ENCODE measurements at places on chromosomes 7 and 10. TPM values are rescaled to one million over a fixed set of nuclear protein-coding genes. Genes with fewer than 3 reads are reported as not detected.

The OR2A42 gene
- total RNA-seq = 1.3 TPM

The C10orf67 gene
- total RNA-seq = not detected

The FZD8 gene
- total RNA-seq = 8.2 TPM

The UNC5B gene
- 13.0 TPM for total RNA-seq

The SCIN gene
- total RNA-seq = 1.7 TPM

The INA gene
- not detected for total RNA-seq

The TSPAN12 gene
- total RNA-seq = 14.3 TPM

The HEPACAM2 gene
- total RNA-seq = not detected

DNA sequence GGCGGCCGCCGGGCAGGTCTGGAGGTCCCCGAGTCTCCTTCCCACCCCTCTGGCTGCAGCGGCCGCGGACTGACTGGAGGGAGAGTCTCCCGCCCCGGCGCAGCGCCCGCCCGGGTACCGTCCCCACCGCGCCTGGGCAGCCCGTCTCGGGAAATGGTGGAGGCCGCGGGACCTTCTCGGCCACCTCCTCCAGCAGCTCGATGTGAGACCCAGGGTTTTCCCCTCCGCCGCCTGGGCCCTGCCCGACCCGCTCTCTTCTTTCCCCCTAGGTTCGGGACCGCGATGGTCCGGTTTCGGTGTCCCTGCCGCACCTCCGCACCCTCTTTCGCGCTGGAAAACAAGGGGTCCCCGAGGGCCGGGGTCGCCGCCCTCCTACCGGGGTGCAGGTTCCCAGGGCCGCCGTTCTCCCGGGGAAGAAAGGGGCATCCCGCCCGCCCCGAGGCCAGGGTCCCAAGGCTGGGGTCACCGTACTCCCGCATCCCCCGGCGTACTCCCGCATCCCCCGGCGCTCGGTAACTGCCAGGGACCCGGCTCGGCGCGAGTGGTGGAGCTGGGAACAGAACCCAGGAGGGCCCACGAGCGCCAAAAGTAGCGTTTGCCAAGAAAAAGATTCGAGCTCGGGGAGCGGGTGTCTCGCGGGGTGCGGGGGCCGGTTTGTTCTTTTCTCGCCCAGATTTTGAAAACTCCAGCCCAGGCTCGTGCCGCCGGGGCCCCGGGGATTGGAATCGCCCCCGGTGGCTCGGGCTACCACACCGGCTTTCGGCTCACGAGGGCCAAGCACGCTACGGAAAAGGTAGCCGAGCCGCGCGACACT, 3.4 kb downstream of the TNRC18 start:
- H3K4me3 ChIP-seq = peak overlapping the region; percentile 91
- no peaks in the 10 kb centered on the region for H3K27me3 ChIP-seq
- H3K36me3 ChIP-seq = no peaks in the 10 kb centered on the region
- peak; percentile 84 for DNase-seq
- H3K27ac ChIP-seq = peak overlapping the region; percentile 61

GRCh38 chr10:100534726-100535125, 1.0 kb upstream of the HIF1AN start:
- no peaks in the 10 kb centered on the region for H3K36me3 ChIP-seq
- H3K4me1 ChIP-seq = no peaks in the 10 kb centered on the region
- no peak for DNase-seq
- H3K27me3 ChIP-seq = no peaks in the 10 kb centered on the region

- H3K4me3 ChIP-seq = no peak overlapping the region
- DNase-seq = no peak
- no peaks in the 10 kb centered on the region for H3K36me3 ChIP-seq
- H3K27me3 ChIP-seq = no peaks in the 10 kb centered on the region
- no peak overlapping the region for H3K27ac ChIP-seq
These were observed 39.8 kb downstream of the CELF2 start for GRCh38 chr10:11057448-11057847.

DNA sequence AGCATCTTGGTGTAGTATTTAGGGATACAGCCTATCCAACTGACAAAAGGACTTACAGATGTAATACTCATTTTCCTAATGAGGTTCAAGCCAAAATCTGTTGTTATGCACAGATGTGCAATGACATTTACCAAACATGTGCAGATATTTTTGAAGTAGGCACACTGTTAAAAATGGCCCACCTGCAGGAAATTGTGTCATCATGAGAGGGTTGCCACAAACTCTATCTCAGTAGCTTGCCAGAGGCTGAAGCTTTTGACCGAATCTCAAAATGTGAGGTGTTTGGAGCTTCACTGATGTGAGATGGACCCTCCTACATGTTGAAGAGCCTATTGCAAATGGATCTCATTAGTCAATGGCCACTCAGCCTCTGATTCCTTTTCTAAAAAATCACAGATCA, 89.7 kb upstream of the CSTF2T start:
- H3K36me3 ChIP-seq = no peaks in the 10 kb centered on the region
- no peak overlapping the region for H3K4me3 ChIP-seq
- no peak overlapping the region for H3K27ac ChIP-seq

GRCh38 chr10:103665162-103665889, 171.8 kb downstream of the NEURL1 start:
- DNase-seq = no peak
- H3K4me3 ChIP-seq = no peak overlapping the region
- H3K4me1 ChIP-seq = no peaks in the 10 kb centered on the region
- H3K36me3 ChIP-seq = no peaks in the 10 kb centered on the region

DNA sequence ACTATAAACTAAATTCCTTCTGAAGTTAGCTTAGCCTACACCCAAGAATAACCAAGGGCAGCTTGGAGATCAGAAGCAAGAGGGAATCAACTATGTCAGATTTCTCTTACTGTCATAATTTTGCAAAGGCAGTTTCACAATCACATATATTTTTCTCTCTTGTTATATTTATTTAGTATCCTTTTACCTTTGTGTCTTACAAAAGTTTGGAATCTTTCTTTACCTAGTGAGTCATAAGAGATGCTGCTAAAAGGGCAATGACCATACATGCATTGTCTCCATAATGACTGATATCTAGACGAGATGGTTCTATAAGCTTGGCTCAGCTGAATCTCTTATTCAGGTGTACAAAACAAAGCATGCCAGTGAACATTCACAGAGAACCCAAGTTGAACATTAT, 61.1 kb downstream of the PPP1R17 start:
- H3K27me3 ChIP-seq = peaks cover 1% of the 10 kb centered on the region
- DNase-seq = no peak
- H3K36me3 ChIP-seq = no peaks in the 10 kb centered on the region
- no peak overlapping the region for H3K27ac ChIP-seq
- no peak overlapping the region for H3K4me3 ChIP-seq
- no peaks in the 10 kb centered on the region for H3K4me1 ChIP-seq

DNA sequence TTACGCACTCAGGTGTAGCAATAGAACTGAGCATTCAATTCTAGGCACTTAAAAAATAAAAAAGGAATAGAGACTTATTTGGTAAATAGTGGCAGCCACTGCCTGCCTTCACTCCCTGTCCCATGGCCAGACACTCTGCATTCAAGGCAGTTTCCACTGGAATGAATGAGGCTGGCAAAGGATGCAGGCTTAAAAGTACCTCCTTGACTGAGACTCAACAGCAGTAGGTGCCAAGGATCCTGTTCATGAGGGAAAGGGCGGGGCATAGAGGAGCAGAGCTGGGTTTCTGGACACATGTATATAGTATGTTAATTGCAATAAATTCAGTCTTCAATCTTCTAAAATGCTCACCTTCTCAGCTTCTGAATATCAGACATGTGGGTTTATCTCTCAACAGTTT, 242.6 kb downstream of the PHF14 start:
- no peaks in the 10 kb centered on the region for H3K36me3 ChIP-seq
- H3K4me1 ChIP-seq = no peaks in the 10 kb centered on the region
- H3K27ac ChIP-seq = no peak overlapping the region
- no peaks in the 10 kb centered on the region for H3K27me3 ChIP-seq

DNA sequence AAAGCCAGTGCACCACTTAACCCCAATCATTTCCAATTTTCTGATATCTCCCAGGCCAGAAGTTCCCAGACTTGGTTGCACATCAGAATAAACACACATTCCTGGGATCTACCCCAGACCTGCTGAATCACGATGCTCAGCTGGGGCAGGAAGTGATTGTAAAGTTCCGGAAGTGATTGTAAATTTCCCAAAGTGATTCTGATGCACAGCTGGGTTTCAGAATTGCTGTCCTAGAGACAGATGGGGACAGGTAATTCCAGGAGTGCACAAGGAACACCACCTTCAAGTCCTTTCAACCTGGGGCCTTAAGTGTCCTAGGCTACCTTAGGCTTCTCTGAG, 104.2 kb upstream of the EEPD1 start:
- no peaks in the 10 kb centered on the region for H3K36me3 ChIP-seq
- no peak overlapping the region for H3K4me3 ChIP-seq
- peaks cover 15% of the 10 kb centered on the region for H3K4me1 ChIP-seq
- no peak overlapping the region for H3K27ac ChIP-seq

GRCh38 chr10:88152728-88153133, 289.3 kb downstream of the PTEN start:
- no peaks in the 10 kb centered on the region for H3K36me3 ChIP-seq
- peaks cover 4% of the 10 kb centered on the region for H3K4me1 ChIP-seq
- H3K27ac ChIP-seq = no peak overlapping the region
- DNase-seq = no peak
- no peak overlapping the region for H3K4me3 ChIP-seq

GRCh38 chr7:19558527-19558926, 150.3 kb downstream of the POLR1F start:
- no peaks in the 10 kb centered on the region for H3K36me3 ChIP-seq
- H3K4me3 ChIP-seq = no peak overlapping the region
- no peaks in the 10 kb centered on the region for H3K27me3 ChIP-seq
- no peaks in the 10 kb centered on the region for H3K4me1 ChIP-seq

DNA sequence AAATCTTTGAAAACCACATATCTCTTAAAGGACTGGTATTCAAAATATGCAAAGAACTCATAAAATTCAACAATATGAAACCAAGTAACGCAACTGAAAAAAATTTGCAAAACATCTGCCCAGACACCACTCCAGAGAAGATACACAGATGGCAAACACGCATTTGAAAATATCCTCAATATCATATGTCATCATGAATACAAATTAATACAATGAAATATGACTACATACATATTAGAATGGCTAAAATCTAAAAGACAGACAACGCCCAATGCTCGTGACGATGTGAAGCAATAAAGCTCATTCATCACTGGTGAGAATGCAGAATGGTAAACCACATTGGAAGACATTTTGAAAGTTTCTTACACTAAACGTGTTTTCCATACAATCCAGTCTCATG, 770.1 kb upstream of the CELF2 start:
- no peak overlapping the region for H3K4me3 ChIP-seq
- no peak overlapping the region for H3K27ac ChIP-seq
- H3K27me3 ChIP-seq = no peaks in the 10 kb centered on the region
- no peaks in the 10 kb centered on the region for H3K4me1 ChIP-seq
- no peaks in the 10 kb centered on the region for H3K36me3 ChIP-seq
- DNase-seq = no peak

GRCh38 chr10:103921248-103921647, 3.3 kb upstream of the STN1 start:
- H3K36me3 ChIP-seq = no peaks in the 10 kb centered on the region
- H3K4me1 ChIP-seq = no peaks in the 10 kb centered on the region

GRCh38 chr7:41698726-41699125, 4.2 kb downstream of the INHBA start:
- peak overlapping the region; percentile 91 for H3K4me3 ChIP-seq
- no peaks in the 10 kb centered on the region for H3K4me1 ChIP-seq
- H3K36me3 ChIP-seq = no peaks in the 10 kb centered on the region
- H3K27me3 ChIP-seq = no peaks in the 10 kb centered on the region
- no peak for DNase-seq
- H3K27ac ChIP-seq = peak overlapping the region; percentile 94
